Smooth muscle cell of the brain vasculature (primary cell): ENCODE measurements at places on chromosomes 7 and 10.
A peak's percentile ranks its signal among the peaks of the same experiment; 100 is the strongest.

GRCh38 chr10:24352399-24352798, 143.5 kb downstream of the KIAA1217 start:
- DNase-seq = no peak

- no peak for DNase-seq
These were observed 51.0 kb upstream of the COBL start for GRCh38 chr7:51367614-51367968.

GRCh38 chr7:133282094-133282493, 29.2 kb downstream of the EXOC4 start:
- DNase-seq = no peak

DNA sequence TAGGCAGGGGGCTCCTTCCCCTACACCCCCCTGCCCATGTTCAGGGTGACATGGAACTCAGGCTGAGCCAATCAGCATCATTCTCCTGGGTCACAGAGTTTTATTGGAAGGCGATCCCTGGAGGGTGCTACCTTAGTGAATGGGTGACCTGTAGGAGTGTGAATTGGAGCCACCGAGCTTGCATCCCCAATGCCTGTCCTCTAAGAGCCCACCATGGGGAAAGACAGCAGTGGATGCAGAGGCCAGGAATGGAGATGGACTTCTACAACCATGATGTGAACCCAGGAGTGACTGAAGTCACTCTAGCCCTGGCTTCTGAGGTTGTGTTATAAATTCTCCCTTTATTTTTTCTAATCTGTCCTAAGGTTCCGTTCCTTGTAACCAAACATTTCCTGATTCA, 89.4 kb downstream of the CCDC71L start:
- DNase-seq = no peak

DNA sequence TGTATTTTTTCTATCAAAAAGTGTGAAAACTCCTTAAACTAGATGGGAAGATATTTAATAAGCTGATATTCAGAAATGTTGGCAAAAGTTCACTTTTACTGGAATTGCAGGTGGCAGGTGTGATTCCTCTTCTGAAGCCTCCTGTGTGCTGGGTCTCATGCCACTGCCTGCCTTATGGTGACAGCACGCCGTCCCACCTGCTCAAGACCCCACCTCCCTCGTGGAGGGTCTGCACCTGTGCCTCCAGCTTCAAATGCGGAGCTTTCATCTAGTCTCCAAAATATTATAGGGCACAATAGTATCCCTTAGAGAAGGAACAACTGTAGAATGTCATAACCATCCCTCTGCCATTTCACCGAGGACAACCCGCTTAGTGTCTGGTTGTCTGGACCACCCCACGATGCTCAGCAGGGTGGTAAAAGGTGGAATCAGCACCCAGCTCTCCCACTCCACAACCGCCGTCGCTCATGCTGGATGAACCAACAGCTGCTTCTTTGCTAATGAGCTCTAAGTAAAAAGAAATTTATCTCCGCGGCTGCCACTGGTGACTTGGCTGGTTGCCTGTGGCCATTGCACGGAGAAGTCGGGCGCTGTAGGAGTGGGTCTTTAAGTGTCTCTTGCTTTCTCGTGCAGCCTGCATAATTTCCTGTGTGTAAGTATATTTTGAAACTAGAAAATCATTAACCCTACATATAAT, 119.3 kb upstream of the TCERG1L start:
- no peak for DNase-seq

- no peak for DNase-seq
These were observed 7.6 kb downstream of the ATP5F1C start for GRCh38 chr10:7795605-7796004.

- no peak for DNase-seq
These were observed 4.4 kb upstream of the PDLIM1 start for GRCh38 chr10:95295031-95295755.

DNA sequence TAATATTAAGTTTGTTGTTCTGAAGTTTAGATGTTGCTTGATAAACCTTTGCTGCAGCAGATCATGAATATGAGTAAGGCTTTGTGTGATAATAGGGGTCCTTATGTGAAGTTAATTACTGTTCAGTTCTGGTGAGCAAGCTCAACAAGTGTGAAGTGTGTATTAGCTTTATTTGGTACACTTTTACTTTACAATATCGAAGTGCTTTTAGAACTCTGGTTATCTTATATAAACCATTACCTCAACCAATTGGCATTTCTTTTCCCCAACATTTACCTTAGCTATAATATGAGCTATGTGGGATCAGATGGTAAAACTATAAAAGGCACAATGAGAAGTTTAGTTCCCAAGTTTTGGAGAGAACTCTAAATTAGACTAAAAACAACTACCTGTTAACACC, 127.6 kb downstream of the LCOR start:
- DNase-seq = no peak

- no peak for DNase-seq
These were observed 117.6 kb downstream of the NRP1 start for GRCh38 chr10:33216661-33217427.

- DNase-seq = no peak
These were observed 20.6 kb upstream of the HOXA13 start for GRCh38 chr7:27220440-27220955.

GRCh38 chr7:92723205-92723604, 113.2 kb downstream of the CDK6 start:
- DNase-seq = no peak

- peak; percentile 10 for DNase-seq
These were observed 15.5 kb upstream of the CRTAC1 start for GRCh38 chr10:98045785-98046389.

GRCh38 chr7:521221-522070, 1.8 kb upstream of the PDGFA start:
- DNase-seq = no peak

GRCh38 chr10:100109670-100110069, 28.0 kb upstream of the CPN1 start:
- no peak for DNase-seq

DNA sequence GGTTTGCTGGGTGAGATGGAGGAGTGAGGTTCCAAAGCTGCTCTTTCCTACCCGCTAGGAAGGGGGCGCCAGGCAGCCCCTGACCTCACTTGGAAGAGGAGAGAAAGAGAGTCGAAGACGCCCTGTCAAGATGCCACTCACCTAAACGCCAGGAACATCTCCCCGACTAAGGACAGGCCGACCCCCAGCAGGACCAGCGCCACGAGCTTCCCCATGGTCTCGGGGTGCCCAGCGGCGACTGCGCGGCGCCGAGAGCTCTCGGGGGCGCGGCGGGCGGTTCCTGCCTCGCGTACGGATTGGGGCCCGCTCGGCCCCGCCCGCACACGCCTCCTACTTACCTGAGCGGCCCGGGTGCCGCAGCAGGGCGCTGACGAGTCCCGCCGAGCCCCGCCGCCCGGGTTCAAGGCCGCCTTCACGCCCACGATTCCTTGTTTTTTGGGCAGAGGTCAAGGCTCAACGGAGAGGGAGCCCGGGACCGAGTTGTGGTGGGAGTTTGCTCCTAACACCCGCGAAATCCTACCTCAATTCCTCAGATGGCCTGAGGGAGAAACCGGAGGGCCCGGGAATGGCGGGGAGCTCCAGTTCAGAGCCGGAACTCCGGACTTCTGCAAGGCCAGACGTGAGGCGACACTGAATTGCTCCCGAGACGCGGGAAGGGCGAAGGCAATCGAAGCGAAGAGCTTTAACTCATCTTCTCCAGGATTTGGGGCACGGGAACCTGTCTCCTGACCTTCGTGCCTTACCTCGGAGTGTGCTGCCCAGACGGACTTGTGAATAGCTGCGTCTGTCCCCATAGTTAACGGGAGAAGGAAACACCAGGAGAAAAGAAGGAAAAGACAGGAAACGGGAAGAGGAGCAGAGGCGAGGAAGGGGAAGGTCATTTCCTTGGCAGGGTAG, at the start of gene PON3:
Gene PON3 (minus strand): TSS at position 240 of the 897 bp plus-strand sequence. CDS start 25 bp downstream, at position 215.
- DNase-seq = no peak
